Endothelial cell of umbilical vein (primary cell): ENCODE measurements at places on chromosomes 16 and 17.

GRCh38 chr17:72852277-72852938 lies 240.1 kb downstream of the SLC39A11 start:
- H3K4me1 ChIP-seq, result no peaks in the 10 kb centered on the region
- no peak for DNase-seq
- H3K27me3 ChIP-seq, result no peaks in the 10 kb centered on the region
- no peak overlapping the region for H3K4me3 ChIP-seq
- no peak overlapping the region for H3K27ac ChIP-seq
- H3K36me3 ChIP-seq, result no peaks in the 10 kb centered on the region

DNA sequence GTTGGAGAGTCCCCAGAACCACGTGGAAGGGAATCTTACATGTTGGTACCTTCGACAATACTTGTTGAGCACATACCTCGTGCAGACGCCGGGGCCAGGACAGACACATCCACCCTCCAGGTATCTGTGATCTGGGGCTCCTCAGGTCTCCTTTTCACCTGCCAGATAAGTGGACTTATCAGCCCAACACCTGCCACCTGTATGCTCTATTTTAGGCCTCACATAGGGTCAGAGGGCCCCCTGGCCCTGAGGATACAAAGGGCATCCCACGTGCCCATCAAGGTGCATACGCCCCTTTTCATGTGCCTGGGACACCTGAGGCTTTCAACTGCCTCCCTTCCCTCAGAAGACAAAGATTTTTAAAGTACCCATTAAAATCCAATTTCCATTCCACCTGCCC lies 212.7 kb downstream of the MRTFB start:
- no peaks in the 10 kb centered on the region for H3K36me3 ChIP-seq
- H3K4me3 ChIP-seq, result no peak overlapping the region
- DNase-seq, result no peak
- H3K27me3 ChIP-seq, result no peaks in the 10 kb centered on the region

DNA sequence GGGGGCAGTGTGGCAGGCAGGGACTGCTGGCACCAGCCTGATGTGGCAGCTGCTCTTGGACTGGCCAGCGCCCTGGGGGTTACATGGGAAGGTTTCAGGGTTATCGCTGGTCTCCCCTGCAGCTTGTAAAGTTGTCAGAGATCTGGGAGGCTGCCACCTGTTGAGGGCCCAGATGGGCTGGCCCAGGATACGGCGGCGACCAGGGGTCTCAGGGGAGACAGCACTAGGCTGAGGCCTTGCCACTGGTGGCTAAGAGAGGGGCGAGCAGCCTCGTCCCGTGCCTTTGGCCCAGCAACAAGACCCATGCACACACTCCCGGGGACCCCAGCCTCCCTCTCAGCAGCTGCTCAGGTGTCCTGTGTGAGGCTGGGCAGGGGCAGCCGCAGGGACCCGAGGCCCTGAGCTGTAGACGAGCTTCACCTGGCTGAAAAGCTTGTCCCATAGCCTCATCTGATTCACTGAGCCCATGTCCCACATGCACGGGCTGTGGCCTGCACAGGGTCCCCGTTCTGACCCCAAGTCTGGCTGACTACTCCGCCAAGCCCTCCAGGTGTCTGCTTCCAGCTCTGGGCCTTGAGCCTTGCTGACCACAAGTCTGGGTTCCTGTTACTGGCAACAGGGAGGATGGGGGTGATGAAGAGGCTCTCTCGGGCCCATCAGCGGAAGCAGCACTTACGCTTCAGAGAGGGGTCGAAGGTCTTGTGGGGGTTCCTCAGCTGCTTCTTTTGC lies 6.2 kb downstream of the DUS1L start:
- DNase-seq, result no peak
- no peak overlapping the region for H3K27ac ChIP-seq
- no peak overlapping the region for H3K4me3 ChIP-seq
- peaks cover 12% of the 10 kb centered on the region for H3K36me3 ChIP-seq
- peaks cover under 1% of the 10 kb centered on the region for H3K4me1 ChIP-seq

DNA sequence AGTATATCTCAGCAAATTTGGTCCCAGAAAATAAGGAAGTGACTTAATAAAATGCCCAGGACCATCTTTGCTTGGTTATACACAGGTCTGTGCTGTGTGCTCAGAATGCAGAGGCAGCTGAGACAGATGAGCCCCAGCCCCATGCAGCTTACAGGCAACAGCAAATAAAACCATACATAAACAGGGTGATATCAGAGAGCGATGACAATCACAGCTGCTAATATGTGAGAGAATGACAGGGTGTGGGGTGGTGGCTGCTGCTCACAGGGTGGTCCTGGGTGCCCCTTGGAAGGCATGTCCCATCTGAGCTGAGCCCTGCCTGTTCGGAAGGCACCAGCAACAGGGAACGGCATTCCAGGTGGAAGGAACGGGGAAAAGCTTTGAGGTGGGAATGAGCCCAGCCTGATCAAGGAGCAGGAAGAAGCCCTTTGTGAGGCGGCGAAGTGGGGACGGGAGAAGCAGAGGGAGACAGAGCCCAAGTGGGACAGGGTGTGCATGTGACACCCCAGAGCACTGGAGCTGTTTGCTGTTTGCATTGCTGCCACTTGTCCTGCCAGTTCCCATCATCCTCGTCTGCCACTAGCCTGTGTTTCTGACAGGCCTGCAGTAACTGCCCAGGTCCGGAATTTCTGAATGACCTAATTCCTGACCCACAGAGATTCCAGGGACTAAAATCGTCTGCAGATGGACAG lies 150.5 kb downstream of the KATNIP start:
- no peak overlapping the region for H3K27ac ChIP-seq
- no peaks in the 10 kb centered on the region for H3K27me3 ChIP-seq
- peaks cover 3% of the 10 kb centered on the region for H3K36me3 ChIP-seq

GRCh38 chr16:79421126-79421525 lies 179.4 kb downstream of the MAF start:
- H3K4me1 ChIP-seq, result no peaks in the 10 kb centered on the region
- no peaks in the 10 kb centered on the region for H3K36me3 ChIP-seq
- DNase-seq, result no peak
- no peak overlapping the region for H3K4me3 ChIP-seq
- no peaks in the 10 kb centered on the region for H3K27me3 ChIP-seq

- H3K36me3 ChIP-seq, result no peaks in the 10 kb centered on the region
- H3K4me1 ChIP-seq, result no peaks in the 10 kb centered on the region
- no peak for DNase-seq
- no peak overlapping the region for H3K27ac ChIP-seq
- H3K4me3 ChIP-seq, result no peak overlapping the region
- peaks cover 10% of the 10 kb centered on the region for H3K27me3 ChIP-seq
These were observed 40.2 kb upstream of the METTL16 start for GRCh38 chr17:2551928-2552327.

- no peak for DNase-seq
- H3K4me3 ChIP-seq, result no peak overlapping the region
- no peaks in the 10 kb centered on the region for H3K4me1 ChIP-seq
- no peak overlapping the region for H3K27ac ChIP-seq
- no peaks in the 10 kb centered on the region for H3K36me3 ChIP-seq
These were observed 173.3 kb downstream of the PMP22 start for GRCh38 chr17:15091825-15092224.

GRCh38 chr16:14629612-14629918 lies 495 bp downstream of the PARN start:
- peak overlapping the region; percentile 78 for H3K27ac ChIP-seq
- no peaks in the 10 kb centered on the region for H3K36me3 ChIP-seq
- peak overlapping the region; percentile 76 for H3K4me3 ChIP-seq
- no peaks in the 10 kb centered on the region for H3K27me3 ChIP-seq
- H3K4me1 ChIP-seq, result peaks cover 26% of the 10 kb centered on the region
- DNase-seq, result peak; percentile 25

GRCh38 chr16:81629034-81629802 lies 149.9 kb upstream of the PLCG2 start:
- H3K27ac ChIP-seq, result no peak overlapping the region
- H3K4me1 ChIP-seq, result peaks cover 47% of the 10 kb centered on the region
- H3K27me3 ChIP-seq, result no peaks in the 10 kb centered on the region
- H3K36me3 ChIP-seq, result peaks cover 11% of the 10 kb centered on the region
- H3K4me3 ChIP-seq, result no peak overlapping the region
- DNase-seq, result no peak

DNA sequence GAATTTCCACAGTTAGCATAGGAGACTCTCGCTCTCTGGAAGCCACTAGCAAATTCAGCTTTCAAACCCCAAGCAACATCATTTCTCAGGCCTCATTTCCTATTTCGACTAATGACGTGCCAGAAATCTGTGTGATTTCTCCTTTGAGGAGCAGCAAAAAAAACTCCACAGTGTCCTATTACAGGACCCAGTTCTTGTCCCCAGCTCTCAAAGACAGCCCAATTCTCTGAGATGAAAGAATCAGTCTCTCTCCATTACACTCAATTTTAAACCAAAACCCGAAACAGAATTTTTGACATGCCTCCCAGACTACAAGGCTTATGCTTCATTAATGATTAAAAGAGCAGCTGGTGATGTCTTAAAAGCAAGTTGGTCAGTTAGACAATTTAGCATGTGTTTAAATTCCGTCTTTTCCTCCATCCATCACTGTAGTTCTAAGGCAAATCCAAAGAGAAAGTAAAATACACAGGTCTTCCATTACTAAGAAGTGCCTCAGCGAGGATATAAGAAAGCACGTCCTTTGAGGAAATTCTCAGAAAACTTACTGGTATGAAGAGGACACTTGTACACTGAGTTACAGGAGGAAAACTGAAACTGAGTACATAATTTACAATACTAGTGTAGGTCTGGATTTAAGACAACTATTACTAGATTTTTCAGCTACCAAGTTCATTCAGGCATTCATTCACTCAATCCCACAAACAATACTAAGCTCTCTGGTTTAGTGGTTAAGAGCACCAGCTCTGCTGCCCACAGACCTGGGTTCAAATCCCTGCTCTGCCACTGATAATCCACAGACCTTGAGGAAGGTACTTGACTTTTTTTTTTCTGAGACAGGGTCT lies 12.5 kb downstream of the TOM1L2 start:
- H3K4me1 ChIP-seq, result peaks cover 28% of the 10 kb centered on the region
- no peaks in the 10 kb centered on the region for H3K36me3 ChIP-seq
- no peak overlapping the region for H3K4me3 ChIP-seq
- H3K27me3 ChIP-seq, result no peaks in the 10 kb centered on the region

DNA sequence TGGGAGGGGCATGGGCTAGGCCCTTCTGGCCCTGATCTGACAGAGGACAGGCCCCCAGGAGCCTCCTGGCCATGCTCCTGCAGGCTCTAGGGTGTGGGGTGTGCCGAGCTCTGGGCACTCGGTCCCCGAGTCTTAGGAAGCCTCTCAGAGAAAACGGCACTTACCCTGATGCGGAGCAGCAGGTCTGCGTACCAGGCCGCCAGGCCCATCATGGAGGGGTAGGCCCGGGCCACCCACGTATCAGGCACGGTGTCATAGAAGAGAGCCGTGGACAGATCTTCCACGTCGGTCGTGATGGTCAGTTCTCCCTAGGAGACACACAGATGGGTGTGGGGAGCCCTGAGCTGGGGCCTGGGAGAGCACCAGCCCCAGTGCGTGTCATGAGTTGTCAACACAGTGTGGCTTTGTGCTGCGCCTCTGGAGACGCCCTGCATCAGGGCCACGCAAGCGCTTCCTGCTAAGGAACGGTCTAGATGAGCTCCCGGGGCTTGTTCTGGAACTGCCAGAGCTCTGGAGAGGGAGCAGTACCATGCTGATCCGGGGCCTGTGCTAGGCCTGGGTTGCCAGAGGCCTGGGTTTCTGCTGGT lies 47.9 kb downstream of the PGS1 start:
- no peaks in the 10 kb centered on the region for H3K4me1 ChIP-seq
- H3K4me3 ChIP-seq, result no peak overlapping the region
- peaks cover 11% of the 10 kb centered on the region for H3K36me3 ChIP-seq
- no peak overlapping the region for H3K27ac ChIP-seq
